ENCODE measurements at places on chromosomes 1 and 21.

GRCh38 chr1:218739426-218739825 lies 394.3 kb downstream of the TGFB2 start:
- DNase-seq, result no peak

- DNase-seq, result no peak
Measured at GRCh38 chr1:196445775-196446174, 162.5 kb downstream of the KCNT2 start.

- no peak for DNase-seq
Measured at GRCh38 chr1:203512517-203512847, 18.5 kb downstream of the OPTC start.

DNA sequence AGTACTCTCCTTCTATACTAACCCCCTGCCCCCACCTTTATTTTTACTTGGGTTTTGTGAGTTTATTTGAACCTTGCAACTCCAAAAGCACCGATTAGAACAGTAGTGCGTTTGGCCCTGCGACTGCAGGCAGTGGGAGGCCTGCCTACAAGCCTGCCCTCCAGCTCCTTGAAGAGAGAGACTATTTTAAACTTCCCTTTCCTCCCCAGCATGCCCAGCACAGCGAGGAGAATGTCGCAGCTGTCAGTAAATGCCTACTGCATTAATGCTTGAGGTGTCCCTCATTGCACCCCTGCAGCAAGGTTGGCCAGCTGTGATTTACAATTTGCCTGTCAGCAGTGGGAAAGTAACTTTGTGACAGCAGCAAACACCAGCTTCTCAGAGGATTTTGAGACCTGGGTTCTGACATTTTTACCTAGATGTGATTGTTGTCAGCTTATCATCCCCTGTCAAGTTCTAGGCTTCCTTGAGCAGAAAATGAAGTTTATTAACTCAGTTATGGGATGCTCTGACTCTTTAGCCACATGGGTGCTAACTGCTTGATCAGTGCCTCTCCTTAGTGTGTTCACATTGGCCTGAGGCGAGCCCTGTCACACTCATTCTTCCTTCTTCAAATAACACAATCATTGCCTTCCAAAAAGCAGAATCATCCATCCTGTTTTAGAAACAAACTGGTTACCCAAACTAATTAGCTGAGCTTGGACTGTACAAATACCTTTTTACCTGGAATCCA lies 170.6 kb downstream of the PDE4B start:
- DNase-seq, result no peak

DNA sequence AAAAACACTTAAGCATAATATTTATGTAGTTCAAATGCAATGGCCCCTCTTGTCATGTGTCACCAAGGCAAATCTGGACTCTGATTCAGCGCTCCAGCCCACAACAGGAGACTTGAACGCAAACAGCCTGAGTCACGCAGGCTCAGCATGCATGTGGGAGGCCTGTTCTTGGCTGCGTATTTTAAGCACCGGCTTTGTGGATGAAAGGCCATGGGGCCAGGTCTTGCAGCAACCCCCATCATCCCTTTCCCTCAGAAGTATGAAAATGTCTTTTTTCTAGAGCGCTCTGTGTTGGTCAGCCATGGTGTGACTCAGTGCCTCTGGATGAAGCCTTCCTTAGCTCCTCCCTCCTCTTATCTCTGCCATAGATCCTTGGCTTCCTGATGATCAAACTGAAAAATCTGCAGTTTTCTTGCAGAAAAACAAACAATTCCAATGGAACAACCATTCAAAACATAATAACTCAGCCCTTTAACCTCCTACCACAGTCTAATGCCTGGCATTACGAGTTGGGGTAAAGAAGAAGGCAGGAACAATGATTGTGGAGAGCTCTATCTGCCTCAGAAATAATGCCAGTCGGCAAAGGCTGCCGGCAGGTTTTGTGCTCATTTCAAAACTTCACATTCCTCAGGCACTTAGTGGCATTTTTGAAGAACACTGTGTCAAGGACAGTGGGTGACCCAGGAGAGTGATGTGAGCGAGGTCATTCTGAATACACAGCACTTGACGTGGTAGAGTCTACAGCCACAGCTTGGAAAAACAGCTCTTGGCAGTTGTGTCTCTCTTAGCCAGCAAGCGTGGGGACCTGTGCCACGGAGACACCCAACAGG lies 167.5 kb downstream of the CLIC6 start:
- DNase-seq, result peak; percentile 30

GRCh38 chr1:96568639-96569038 lies 152.9 kb upstream of the PTBP2 start:
- DNase-seq, result no peak

DNA sequence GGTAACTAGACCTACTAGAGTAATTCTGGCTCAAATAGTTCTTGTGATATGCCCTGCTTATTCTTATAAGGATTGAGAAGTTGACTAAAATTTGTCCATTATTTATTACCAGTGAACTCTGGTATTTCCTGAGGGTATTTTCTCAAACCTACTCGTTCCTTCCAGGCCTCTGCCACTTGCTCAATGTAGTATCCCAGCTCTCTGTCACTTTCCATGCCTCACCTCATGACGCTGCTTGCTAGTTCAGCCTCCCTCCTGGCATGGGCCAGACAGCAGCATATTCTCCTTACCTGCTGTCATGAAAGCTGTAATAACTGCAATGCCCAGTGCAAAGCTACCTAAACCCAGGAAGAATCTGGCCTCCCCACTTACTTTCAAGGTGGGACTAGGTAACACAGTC lies 602.9 kb upstream of the ADAMTS5 start:
- no peak for DNase-seq

DNA sequence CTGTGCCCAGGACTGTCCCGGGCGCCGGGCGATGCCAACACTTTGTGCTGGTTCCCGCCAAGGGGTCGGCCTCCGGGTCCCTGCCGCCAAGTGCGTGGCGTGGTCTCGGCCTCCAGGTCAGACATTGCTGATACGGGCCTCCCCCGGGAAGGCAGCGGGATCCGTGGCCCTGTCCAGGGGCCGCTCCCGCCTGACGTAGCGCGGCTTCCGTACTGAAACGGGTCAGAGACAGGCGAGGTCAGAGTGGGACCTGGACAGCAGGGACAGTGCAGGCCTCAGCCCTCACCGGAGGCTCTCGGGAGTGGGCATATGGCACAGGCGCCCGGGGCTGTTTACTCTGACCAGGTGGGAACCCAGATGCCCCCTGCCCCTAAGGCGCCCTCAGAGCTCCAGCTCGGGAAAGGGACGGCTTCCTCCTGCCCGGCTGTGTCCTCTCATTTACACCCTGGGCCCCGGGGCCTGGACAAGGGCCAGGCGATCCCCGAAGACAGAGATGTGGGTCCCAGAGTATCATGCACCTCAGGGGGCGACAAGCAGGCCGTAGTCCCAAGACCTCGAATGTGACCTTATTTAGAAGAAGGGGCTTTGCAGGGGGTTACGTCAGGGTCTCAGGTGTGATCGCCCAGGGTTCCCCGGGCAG lies 8.8 kb upstream of the RNF223 start:
- DNase-seq, result no peak

DNA sequence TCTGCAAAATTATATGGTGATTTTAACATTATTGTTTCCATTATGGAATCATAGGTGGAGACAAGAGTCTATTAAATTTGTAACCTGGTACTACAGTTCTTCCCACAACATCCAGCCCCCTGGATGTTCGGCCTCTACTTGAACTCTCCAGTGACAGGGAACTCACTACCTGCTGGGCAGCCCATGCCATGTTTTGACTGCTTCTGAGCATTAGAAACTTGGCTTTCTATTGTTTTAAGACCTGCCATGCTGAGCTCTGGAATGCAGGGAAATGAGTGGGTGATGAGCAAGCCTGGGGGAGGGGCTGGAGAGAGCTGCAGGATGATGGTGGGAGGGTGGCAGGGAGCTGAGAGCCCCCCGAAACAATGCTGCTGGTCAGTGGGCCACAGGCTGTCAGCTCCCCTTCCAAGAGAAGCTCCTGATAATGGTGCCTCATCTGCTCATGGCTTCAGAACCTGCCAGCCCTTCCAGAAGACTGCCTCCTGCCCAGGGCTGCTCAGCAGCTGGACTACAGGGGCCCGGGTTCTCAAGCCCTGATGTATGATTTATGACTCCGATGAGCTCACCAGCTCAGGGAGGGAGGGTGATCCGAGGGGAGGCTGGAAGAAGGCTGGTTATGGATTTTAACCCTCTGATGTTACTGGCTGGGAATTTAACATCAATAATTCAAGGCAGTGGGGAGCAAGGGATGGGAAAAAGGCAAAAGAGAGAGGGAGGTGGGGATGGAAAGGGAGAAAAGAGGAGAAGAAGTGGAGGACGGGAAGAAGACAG lies 205.0 kb downstream of the HIVEP3 start:
- DNase-seq, result no peak

DNA sequence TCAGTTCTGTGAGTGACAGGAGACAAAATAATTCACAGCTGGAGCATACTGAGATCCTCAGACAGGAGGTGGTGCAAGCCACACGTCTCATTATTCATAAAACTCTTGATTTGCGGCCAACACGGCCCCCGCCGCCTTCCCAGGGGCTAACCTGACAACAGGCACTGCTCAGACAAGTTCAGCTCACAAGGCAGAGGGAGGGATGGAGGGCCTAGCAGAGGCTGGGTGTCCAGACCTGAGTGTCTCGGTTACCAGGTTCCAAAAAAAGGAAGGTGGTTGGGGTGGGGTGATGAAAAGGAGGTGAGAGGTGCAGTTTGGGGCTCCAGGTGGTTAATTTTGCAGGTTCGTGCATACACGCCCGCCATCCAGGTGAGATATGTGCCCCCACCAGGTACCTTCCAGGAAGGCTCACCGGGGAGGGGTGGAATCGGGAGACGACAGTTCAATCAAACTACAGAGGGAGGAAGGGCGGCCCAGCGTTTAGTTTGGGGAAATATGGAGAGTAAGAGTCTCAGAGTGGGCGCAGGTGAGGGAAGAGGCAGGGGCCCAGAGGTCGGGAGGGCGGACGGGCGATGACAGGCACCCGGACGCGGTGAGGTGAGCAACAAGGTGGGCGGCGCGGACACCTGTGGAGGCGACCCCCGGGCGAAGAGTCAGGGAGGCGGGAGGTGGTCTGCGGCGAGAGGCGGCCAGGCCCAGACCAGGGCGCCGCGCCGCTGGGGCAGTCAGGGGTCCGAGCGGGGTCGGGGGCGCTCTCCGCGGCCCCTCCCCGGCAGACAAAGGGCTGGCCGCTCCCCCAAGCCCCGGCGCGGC lies 629 bp downstream of the CTNNBIP1 start:
- DNase-seq, result peak; percentile 50

GRCh38 chr1:25713961-25714360 lies 86.0 kb upstream of the SELENON start:
- DNase-seq, result no peak

GRCh38 chr1:236018885-236019453 lies 45.9 kb downstream of the NID1 start:
- DNase-seq, result no peak

DNA sequence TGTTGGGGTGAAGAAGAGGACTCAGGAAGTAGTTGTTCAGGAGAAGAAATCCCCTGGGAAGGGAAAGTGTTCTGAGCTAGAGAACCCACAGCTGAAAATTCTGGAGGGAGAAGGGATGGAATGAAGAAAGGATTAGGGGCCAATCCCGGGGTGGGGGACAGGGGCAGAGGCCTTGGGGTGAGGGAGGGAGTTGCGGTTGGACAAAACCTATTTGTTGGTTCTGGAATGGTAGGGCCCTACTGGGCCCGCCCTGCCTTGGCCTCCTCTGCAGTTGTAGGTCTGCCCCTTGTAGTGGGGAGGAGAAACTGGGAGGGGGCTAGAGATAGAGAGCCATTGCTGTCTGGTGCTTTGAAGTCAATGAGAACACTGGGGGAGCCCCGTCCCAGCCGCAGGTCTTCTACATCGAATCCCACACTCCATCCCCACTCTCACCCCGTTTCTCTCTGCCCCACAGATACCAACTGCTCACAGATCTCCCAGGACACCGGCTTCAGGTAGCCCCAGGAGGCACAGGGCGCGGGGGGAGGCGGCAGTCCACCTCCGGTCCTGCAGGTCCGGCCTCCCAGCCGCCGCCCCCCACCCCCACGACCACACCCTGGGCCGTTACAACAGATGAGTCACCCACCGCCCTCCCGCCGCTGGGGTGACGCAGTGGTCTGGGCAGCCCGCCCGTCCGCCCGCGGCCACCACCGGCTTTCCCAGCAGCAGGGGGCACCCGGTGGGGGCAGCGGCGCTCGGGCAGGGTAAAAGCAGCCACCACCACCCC lies 1.1 kb downstream of the TAGLN2 start:
- DNase-seq, result peak; percentile 90

GRCh38 chr1:29789910-29790247 lies 553.6 kb downstream of the PTPRU start:
- no peak for DNase-seq

DNA sequence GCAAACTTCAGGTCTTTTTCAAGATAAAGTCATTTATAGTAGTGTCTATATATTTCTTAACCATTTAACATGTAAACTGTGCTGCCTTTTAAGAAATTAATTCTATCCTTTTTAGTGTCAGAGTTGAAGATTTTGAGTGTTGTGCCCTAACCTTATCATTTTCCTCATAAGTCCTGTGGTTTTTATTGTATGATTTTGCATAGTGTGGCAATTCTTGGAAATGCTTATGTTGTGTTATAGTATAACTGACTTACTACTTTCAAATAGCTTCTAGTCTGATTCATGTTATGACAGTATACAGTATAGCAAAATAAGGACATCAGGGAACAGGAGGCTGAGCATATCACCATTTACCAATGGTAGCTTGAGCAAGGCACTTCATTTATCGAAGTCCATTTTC lies 99.1 kb downstream of the PTBP2 start:
- DNase-seq, result peak; percentile 57

DNA sequence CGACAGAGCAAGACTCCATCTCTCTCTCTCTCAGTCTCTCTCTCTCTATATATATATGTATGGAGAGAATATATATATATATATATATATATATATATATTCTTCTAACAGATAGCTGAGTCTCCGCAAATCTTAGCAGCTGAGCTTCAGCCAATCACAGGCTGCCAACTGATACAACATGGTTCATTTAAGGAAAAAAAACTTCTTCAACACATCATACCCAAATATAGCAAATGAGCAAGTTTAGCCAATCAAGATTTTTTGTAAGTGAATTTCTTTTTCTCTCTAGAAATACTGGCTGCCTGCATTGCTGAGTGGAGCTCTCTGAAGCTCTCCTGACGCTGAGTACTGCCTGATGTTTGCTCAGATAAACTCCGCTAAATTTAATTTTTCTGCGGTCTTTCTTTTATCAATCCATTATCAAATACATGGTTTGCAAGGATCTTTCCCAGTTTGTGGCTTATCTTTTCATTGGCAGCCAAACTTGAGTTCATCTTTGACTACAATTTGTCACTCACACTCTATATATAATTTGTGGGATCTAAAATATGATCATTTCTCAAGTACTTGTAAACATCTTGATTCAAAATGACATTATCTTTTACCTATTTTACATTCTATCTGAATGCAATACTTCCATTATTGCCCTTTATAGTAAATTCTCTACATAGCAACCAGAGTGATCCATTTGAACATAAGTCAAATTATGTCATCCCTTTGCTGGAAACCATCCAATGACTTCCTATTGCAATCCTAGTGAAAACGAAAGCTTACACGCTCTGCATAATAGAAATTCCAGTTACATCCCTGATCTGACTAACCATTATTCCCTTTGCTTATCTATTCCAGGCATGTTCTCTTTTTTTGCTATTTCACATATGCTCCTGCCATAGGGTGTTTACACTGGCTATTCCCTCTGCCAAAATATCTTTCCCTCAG lies 2131.7 kb downstream of the MRPL39 start:
- no peak for DNase-seq

- no peak for DNase-seq
Measured at GRCh38 chr1:54364995-54365394, 41.2 kb downstream of the SSBP3 start.

Data from hematopoietic multipotent progenitor cell treated with erythropoietin and hydrocortisone succinate and interleukin-3 and kit ligand, for 4 days (in vitro differentiated cells).